ENCODE measurements at places on chromosomes 2 and 18. TPM values are rescaled to one million over a fixed set of nuclear protein-coding genes. Genes with fewer than 3 reads are reported as not detected.

The ELAC1 gene
- 4.4 TPM for total RNA-seq

The SP100 gene
- 28.5 TPM for total RNA-seq

The DLX1 gene
- 3.9 TPM for total RNA-seq

The POTEJ gene
- total RNA-seq, result not detected
